Activated CD4-positive, alpha-beta T cell treated with anti-CD3 and anti-CD28 coated beads, Interleukin-2, amount 50 U/mL, for 24 hours (primary cell): ENCODE measurements at places on chromosomes 6 and 20.
A peak's percentile ranks its signal among the peaks of the same experiment; 100 is the strongest.

GRCh38 chr6:52590152-52590891, 13.5 kb upstream of the TRAM2 start:
- no peak for DNase-seq

DNA sequence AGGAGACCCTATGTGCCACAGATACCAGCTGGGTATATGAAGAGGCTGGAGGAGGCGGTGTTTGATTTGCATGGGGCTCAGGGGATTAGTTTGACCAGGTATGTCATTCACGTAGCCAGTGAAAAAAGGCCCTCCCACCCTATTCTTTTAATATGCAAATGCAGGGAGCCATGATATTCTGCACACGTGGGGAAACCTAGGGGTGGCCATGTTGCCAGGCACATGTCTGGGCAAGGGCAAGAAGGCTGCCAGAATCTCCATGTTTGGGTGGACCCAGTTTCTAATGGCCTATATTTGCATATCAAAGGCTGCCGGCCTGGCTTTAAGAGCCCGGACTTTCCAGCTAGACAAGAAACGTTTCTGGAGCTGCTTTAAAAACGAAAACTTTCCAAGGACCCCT, 60.4 kb downstream of the SOX4 start:
- no peak for DNase-seq

- DNase-seq: no peak
These were observed 88.7 kb downstream of the SLC23A2 start for GRCh38 chr20:4912380-4913142.

- no peak for DNase-seq
These were observed 86.5 kb downstream of the YTHDF1 start for GRCh38 chr20:63129376-63129965.

GRCh38 chr6:113805173-113805790, 51.9 kb upstream of the MARCKS start:
- DNase-seq: no peak

DNA sequence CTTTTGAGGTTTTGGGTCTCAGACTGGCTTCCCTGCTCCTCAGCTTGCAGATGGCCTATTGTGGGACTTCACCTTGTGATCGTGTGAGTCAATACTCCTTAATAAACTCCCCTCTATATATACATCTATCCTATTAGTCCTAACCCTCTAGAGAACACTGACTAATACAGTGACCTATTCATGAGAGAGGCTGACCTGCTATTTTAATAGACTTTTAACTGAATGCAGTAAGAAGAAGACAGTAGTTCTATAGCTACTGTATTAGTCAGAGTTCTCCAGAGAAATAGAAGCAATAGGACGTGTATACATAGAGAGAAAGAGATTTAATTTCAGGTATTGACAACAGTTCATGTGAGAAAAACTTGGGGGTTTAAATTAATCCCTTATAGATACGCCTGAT, 53.3 kb upstream of the SMLR1 start:
- DNase-seq: no peak

DNA sequence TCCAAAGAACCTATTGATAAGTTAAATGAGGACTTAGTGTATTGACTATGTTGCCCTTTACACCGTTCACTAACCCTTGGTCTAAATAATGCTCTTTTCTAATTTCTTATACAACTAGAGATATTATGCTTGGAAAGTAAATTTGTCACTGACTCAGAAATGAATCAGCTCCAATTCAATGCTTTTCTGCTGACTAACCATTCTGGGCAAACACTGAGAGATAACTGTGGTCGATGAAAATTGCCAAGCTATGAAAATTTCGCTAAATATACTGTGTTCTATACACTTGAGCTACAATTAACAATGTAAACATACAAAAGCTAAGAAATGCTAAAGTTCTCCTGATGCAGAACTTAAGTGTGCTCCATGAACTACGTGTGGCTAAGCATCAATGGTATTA, 23.1 kb upstream of the FBXO9 start:
- no peak for DNase-seq

DNA sequence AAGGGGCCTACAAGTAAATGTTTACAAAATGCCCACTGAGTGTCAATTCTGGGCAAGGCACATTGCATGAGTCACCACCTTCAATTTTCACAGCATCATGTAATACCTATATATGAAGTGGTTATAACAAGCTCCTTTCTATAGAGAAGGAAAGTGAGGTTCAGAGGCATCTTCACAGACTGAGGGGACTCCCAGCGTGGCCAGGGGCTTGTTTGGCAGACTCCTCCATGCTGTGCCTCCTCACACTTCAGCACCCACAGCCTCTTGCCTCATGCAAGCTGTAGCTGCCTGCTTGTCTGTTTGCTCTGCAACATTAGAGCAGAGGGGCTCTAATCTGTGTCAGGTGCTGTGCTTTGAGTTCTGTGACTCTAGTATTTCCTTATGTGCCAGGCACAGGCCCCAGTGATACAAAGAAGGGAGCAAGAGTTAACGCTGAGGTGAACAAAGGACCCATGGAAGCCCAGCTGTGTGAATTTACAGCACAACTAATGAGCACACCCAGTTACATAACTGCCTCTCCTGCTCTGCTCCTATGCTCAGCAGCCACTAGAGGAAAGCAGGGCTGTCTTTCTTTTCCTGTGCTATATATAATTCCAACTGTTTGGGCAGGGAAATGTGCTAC, 72.3 kb downstream of the ZHX3 start:
- no peak for DNase-seq

DNA sequence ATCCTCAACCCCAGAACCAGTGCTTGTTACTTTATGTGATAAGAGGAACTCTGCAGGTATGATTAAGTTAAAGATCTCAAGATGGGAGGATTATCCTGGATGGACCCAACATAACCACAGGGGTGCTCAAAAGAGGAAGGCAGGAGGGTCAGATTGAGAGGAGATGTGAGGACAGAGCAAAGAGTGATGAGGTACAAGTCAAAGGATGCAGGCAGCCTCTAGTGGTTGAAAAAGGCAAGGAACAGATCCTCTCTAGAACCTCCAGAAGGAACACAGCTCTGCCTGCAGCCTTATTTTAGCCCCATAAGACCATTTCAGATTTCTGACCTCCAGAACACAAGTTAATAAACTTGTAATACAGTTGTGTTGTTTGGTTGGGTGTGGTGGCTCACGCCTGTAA, 41.2 kb downstream of the PDSS2 start:
- no peak for DNase-seq

GRCh38 chr6:21123507-21124436, 469.8 kb upstream of the SOX4 start:
- DNase-seq: no peak

GRCh38 chr20:63045991-63046390, 39.2 kb upstream of the BHLHE23 start:
- no peak for DNase-seq

DNA sequence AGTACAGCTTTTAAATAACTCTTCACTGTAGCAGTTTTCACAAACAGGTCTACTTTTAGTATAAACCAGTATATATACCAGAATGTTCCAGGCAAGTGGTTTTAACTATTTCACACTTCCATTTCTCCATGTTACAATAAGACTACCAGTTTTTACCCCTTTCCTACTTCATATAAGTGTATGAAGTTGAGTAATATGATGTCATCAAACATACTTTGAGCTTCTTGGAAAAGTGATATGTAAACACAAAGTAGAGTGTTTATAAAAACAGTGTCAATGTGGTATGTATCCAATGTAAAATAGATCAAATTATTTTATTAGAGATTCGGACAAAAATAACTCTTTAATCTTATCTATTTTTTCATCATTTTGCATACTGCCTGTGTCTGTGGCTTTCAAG, 2.5 kb upstream of the PAQR8 start:
- no peak for DNase-seq

DNA sequence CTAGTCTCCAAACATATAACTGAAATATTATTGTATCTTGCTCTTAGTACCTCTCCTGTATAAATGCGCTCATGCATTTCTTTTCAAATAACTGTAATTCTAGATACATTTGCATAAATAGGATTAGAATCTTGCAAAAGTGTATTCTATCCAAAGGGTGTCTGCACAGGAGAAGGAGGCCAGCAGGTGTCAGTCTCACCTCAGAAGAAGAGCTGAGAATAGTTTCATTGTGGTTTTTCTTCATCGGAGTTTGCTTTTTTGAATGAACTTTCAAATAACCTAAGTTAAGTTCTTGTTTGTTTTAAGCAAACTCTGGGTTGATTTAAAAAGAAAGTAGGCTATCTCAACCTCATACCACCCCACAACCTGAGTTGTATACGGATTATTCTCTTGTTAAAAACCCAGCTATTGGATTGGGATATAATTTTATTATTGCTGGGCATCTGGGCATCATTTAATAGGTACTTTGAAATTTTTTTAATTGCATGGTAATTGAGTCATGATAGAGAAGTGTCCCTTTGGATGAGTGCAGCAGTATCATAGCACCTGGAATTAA, 125.0 kb upstream of the MLIP start:
- no peak for DNase-seq

GRCh38 chr20:34579191-34579978, 20.9 kb downstream of the MAP1LC3A start:
- DNase-seq: no peak

DNA sequence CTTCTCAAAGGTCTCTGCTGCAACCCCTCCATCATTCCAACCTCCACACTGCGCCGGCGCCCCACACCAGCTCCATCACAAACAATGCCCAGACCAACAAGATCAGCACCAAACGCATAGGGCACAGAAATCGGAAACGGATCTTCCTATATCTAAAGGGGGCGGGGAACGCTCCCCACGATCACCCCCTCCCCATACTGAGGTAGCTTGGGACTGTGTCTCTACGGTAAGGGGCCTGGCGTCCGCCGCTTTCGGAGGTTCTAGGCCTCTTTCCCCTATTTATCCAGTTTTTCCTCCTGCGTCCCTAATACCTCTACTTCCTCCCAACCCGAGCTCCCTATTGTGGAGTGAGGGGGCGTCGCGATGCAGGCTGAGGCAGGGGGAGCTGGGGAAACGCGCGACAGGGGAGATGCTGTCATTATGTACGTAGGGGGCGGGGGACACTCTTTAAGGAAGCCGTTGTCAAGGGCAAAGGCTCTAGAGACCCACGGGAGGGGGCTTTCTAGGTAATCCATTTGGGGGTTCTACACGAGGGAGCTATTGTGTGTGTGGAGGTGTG, 909 bp downstream of the DNAAF9 start:
- no peak for DNase-seq

- DNase-seq: no peak
These were observed 9.6 kb downstream of the C6orf136 start for GRCh38 chr6:30656513-30656912.

DNA sequence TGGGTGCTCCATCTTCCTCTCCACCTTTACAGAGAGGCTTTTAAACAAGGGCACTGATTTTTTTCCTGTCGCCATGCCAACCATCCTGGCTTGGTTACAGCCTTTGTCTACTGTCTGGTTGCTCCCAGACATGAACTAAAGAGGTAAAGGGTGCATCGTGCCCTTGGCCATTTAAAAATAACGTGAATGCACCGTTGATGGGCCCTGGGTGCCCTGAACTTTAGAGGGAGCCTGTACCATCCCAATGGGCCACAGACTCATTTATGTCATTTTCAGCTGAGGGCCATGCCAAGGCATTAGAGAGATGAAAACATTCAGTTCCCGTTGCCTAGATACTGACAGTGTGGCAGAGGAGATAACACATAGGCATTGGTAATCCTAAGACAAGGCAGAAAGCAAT, 23.3 kb downstream of the TMC2 start:
- DNase-seq: no peak

GRCh38 chr6:127131772-127132376, 13.4 kb downstream of the RSPO3 start:
- DNase-seq: no peak

GRCh38 chr6:12137480-12137879, 125.4 kb downstream of the HIVEP1 start:
- no peak for DNase-seq

- no peak for DNase-seq
These were observed 157.4 kb upstream of the ZNF217 start for GRCh38 chr20:53750827-53751619.

DNA sequence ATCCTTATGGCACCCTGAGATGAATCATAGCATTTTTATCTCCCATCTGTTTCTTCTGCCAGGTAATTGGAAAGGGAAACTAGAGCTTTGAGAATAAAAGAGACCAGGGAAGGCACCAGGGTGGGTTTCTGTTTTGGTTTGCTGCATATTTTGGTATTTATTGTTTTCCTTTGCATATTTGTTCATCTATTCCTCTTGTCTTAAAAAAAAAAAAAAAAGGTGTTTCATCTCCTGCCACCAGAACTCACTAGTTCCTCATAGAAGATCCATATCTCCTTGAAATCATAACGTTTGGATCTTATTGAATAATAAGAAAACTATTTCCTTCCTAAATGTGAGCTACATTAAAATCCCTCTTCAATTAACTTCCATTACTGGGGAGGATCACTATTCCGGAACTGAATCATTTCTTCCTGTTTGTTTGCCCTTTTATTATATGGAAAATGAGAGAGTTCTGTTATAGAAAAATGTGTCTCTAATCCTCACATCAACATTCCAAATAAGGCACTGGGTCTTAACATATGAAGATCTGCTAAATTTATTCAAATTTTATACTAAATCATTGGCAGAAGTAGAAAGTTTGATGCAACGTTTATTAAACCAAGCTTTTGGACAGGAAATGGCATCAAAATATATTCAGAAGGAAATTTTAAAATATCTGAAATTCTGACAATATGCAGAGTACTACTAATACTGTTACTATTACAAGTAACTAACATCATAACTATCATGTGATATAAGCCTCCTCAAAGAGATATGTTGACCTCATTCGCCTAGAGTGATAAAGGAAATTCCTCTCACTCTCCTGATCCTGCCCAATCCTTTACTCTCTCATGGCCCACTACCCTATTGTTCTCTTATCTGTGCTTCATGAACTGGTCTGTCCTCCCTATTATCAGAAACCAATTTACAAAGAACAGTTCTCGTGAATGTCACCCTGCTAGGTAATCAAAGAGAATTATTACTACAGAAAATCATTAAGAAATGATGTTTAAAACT, 229.4 kb upstream of the RSPO3 start:
- no peak for DNase-seq

DNA sequence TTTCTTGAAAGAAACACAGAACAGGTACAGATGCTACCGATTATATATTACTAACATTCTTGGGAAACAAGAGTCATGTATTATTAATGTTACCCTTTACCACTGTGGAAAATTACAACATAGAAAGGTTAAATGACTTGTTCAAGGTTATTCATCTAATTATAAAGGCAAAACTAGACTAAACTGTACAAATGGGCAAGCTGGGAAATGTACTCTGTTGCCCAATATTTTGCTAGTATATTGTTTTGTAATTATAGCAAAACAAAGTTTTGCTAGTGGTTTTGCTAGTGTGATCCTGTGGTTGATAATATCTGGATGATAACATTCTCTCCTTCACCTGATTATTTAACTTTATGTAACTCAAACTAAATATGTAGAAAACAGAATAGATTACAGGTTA, 96.5 kb downstream of the TINAG start:
- no peak for DNase-seq

GRCh38 chr6:43779852-43780236, 9.8 kb downstream of the VEGFA start:
- no peak for DNase-seq

- no peak for DNase-seq
These were observed 137.1 kb downstream of the LY86 start for GRCh38 chr6:6725468-6726209.

GRCh38 chr6:144149894-144150709, at the start of gene STX11:
Gene STX11, plus strand, starts transcription at chr6:144150517. Its CDS starts 36,111 bp downstream, at chr6:144186628.
- DNase-seq: peak; percentile 75

GRCh38 chr6:3358413-3359100, 98.3 kb downstream of the SLC22A23 start:
- DNase-seq: no peak
